Amniotic stem cell (primary cell): ENCODE measurements at places on chromosomes 6 and 20.

DNA sequence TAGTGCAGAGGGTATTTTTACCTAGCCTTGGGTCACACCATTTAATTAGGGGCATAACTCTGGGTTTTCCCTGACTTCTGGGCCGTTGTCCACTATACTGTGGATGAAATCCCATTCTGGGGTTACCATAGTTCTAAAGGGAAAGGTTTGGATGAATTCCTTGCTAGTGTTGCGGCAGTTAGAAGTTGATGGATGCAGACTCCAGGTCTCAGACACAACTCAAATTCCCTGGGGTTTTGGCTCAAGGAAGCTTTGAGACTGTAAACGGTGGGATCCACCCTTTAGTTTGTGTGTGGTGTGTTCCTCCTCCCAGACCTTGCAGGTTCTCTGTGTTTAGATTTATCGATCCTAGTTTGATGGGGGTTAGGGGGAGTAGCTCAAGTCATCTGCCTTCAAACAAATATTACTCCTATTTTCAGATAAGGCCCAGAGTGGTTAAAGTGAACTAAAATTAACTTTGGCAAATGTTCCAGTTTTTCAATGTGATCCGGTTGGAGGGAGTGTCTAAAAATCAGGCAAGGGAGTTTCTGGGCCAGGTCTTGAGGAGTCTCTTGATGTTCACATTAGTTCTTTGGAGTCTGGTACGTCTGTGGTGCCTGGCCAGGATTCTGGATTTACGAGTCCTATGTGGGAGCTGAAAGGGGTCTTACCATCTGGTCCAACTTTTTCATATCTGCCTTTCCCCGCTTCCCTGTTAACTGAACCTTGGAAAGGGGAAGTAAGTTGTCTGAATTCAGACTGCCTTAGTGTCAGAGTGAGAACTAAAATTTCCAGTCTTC, 1.5 kb downstream of the RALY start:
- DNase-seq: no peak

GRCh38 chr6:192313-192664, 100.0 kb upstream of the DUSP22 start:
- no peak for DNase-seq

- DNase-seq: no peak
These were observed 14.4 kb downstream of the GMPR start for GRCh38 chr6:16252686-16253299.

GRCh38 chr20:3811467-3812258, 8.7 kb upstream of the AP5S1 start:
- DNase-seq: peak; percentile 90

DNA sequence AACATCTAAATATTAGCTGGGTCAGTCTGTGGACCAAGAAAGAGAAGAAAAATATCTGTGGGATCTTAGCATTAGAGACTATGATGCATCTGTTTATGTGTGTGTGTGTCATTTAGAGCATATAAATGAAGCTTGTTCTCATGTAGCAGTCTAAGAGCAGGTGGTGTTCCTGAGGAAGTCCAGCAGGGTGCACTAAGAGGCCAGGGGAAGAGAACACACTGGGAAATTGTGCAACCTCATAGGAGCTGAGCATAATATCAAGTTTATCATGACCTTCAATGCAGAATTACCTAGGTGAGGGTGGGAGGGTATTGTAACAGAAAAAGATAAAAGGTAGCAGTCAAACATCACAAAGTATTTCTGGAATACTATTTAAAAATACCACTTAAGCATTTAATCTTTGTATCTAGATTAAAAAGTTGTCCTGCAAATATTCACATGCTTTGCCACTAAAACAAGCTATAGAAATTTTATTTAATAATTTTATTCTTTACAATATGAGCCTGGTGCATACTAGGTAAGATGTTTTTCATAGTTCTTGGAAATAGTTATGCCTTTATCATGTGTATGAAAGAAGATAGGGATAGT, 80.5 kb downstream of the SMPDL3A start:
- peak; percentile 6 for DNase-seq

DNA sequence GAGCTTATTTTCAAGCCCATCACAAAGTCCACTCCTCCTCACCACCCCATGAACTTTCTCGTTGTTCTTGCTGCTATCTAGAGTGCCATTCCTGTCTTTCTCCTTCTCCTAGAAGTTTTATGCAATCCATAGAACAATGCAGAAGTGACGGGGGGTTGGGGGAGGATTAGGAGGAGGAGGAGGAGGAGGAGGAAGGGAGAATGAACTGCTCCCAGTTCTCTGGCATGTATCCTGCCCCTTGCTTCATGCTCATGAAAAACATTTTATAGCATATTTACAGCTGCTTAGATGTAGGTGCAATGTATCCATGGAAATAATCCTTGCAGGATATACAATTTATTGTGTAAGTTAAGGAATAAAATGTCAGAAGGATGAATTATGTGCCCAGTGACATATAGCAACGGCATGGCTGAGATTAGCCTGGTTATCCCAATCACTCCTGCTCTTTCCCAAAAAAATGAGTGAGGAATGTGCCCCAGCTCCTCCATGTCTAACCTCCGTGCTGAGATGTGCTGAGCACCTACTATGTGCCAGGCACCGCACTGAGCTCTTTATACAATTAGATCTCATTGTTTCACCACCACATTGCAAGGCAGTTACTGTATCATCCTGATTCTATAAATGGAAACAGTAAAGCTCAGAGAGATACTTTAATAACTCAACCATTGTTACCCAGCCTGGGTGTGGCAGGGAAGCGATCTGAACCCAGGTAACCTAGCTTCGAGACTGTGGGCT, 41.6 kb upstream of the TFAP2C start:
- no peak for DNase-seq

GRCh38 chr20:17655286-17655651, 26.8 kb downstream of the RRBP1 start:
- no peak for DNase-seq

GRCh38 chr6:107731422-107732319, 92.4 kb downstream of the SCML4 start:
- DNase-seq: no peak

GRCh38 chr20:61459266-61459665, 207.2 kb downstream of the CDH4 start:
- DNase-seq: no peak

- no peak for DNase-seq
These were observed 3.2 kb upstream of the SDHAF4 start for GRCh38 chr6:70563530-70563929.

GRCh38 chr6:155493694-155494143, 38.1 kb upstream of the NOX3 start:
- peak; percentile 98 for DNase-seq

DNA sequence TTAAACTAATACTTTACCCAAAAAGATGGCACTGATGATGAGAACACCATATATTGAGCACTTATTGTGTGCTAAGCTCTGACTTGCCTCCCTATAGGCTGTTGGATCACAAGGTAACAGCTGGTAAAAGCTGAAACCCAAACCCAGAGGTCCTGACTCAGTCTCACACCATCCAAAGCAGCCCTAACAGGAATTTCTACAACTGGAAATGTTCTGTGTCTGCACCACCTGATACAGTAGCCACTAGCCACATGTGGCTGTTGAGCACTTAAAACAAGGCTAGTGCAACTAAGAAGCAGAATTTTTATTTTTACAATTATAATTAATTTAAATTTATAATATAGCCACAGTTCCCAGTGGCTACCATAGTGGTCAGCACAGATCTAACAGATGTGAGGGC, 15.6 kb upstream of the MATN4 start:
- no peak for DNase-seq

GRCh38 chr6:130671119-130671518, 156.1 kb upstream of the SMLR1 start:
- no peak for DNase-seq

DNA sequence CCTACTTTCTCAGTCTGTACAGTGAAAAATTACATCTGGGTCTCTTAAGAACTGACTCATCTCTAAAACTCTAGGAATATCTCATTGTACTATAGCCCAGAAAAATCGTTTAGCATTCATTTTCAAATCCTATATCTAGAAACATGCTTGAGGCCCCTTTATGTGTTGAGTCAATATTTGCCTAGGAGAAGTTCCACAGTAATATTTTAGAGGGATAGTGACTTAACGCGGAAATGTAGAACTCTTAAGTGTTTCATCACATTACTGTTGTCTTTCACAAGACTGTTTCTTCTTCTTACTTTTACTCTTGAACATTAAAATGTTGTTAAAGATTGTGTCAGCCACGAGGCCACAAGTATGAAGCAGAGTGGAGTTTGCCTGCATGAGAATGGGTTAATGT, 23.0 kb upstream of the MYLIP start:
- DNase-seq: no peak

- DNase-seq: no peak
These were observed 76.6 kb downstream of the ANKEF1 start for GRCh38 chr20:10111139-10111958.

DNA sequence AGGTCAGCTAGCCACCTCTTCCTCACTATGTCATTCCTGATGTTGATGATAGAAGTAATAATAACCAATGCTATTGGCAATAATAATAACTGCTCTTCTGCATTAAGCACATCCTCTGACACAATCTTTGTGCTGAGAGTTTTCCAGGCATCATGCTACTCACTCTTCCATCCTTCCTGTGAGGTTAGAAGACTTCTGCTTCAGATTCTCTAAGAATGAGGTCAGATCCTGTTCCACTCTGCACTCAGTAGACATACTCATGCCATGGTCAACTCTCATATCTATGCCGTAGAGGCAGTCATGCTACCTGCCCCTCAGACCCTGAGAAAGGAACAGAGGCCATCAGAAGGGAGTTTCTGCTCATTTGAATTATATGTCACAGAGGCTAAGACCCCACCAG, 98.1 kb upstream of the TOP1 start:
- DNase-seq: no peak

DNA sequence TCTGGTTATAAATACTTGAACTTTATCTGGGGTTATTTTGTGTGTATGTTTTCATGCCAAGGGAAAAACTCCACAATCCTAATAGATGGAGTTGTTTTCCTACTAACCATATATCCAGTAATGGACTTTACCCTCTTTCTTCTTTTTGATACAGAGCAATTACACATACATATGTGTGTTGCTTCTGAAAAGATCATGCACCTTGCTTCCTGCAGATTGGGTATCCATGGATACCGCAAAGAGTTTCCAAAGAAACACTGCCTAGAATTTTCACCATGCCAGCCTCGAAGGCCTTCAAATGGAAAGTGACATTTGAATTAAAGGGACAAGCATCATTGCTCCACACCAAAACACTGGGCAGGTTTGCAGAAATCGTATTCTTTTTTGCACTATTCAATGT, 26.8 kb downstream of the HDDC2 start:
- DNase-seq: no peak

DNA sequence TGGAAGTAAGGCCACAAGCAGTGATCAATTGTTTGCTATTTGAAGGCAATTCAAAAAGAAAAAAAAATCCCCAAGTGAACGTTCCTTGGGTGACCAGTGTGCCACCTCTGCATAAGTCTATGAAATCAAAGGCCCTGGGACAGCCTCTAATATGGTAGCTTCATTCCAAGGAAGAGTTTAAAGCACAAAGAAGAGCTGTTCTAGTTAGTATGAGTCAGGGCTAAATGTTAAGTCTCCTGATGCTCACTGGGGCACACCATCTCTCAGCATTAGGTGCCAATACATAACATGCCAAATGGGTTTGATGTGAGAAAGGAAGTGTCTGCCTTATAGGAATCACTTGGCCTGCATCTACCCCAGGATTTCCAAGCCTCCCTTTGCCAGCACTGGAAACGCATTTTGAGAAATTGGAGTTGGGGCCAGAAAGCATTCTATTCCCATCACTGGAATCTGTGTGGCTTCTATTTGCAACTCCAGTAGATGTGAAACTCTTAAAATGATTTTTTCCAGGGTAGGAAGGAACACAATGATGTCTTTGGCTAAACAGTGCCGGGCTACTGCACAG, 13.0 kb downstream of the UNC5CL start:
- DNase-seq: no peak

DNA sequence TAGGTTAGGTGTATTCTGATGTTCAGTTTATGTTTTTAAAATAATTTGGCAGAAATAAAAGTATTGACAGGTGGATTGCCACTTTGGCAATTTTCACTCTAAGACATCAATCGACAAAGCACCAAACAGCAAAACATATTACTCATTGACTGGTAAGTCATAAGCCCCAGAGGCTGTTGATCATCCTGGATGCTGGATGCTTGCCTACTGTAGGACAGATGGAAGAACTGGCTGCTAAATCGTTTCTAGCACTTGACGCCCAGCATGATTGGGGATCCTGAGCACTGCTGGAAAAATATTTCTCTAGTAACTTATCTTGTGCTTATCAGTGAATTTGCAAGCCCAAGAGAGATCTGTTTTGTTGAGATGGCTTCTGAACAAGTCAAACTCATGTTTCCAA, 1001.9 kb upstream of the FLRT3 start:
- no peak for DNase-seq

DNA sequence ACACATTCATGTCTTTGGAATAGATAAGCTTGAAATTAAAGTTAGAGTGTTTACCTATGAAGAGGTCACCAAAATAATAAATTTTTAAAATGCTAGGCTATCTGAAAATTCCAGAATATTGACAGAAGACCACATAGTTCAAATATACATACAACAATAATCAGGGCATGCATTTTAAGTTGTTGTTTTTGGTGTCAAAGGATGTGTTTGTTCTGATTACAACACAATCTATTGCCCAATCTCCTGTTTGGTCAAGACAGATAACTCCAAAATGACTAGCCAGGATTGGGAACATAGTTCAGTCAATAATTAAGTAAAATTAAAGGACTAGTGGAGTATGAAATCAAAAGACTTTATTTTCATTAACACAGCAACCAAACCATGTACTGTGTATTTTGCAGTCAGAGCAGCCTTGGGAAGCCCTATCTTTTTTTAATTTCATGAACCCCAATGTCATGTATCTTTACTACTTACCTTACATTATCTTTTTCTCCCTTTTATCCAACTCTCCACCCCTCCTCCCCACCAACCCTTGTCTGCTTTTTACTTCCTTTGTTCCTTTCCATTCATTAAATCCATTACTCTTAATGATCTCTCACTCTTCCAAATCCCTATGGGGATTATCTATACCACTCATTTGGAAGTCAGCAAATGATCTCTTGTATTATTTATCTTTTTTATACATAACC, 111.2 kb downstream of the CDK19 start:
- DNase-seq: no peak

GRCh38 chr6:125637207-125637606, 112.2 kb upstream of the HEY2 start:
- DNase-seq: no peak

DNA sequence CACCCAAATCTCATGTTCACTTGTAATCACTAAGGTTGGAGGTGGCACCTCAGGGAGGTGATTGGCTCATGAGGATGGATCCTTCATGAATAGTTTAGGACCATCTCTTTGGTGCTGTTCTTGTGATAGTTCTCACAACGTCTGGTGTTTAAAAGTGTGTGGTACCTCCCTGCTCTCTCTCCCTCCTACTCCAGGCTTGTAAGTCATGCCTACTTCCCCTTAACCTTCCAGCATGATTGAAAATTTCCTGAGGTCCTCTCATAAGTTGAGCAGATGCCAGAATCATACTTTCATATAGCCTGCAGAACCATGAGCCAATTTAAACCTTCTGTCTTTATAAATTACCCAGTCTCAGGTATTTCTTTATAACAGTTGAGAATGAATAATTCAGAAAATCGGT, 16.6 kb downstream of the HLA-A start:
- no peak for DNase-seq

GRCh38 chr6:11607383-11607782, 69.8 kb downstream of the TMEM170B start:
- no peak for DNase-seq
